ENCODE measurements at places on chromosomes 4 and X. TPM values are rescaled to one million over a fixed set of nuclear protein-coding genes. Genes with fewer than 3 reads are reported as not detected.

DNA sequence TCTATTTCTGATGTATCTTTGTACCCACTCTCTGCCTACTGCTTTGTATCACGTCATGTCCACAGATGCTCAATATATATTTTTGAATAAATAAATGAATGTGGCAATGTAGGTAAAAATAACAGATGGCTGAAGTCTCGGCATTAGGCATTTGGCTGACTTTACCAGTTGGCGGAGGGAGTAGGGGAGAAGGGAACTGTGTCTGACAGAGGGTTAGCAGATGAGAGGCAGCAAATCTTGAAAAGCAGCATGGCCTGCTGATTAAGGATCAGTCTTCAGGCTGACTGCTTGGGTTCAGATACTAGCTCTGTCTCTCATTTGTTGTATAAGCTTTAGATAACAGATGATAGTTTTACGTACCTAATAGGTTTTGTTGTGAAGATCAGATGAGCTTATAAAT, 31.9 kb upstream of the RASGEF1B start:
- DNase-seq, result no peak

- DNase-seq, result no peak
Observed at GRCh38 chr4:139841464-139842195, 176.0 kb downstream of the MGST2 start.

DNA sequence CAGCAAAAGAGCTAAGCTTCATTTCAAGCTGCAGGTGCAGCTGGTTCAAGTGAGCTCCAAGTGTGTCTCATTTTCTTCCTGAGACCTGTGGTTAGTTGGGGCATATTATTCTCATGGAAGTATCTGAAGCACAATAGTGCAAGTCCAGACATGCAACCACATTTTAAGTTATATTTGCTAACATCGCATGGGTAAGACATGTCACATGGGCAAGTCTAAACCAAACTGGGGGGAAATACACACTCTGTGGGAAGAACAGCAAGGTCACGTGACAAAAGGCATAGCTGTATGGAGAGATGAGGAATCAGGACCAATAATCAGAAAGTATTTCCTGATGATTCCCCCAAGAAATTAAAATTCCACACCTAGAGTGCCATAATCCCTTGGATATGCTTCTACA, 94.9 kb upstream of the NDP start:
- DNase-seq, result no peak

DNA sequence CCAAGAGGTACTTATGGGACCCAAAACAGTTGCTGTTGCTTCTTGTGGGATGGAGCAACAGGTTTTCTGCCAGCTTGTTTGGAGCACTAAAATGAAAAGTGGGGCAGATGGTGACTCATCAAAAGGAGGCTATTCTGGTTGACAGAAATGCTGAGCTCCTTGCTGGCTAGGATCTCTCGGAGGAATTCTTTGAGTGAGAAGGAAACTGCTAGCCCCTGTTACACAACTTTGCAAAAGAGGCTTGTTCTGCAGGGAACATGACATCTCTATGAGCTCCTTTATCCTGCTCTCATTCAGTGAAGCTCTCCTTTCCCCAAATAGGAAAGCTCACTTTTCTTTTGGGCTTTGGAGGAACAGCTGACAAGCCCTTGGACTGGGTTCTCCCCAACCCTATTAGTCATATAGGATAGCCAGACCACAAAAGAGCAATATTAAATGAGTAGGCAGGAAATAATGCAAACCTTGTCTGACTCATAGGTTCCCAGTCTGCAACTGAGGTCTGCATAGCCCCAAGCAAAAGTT, 108.3 kb downstream of the CDS1 start:
- DNase-seq, result no peak

- DNase-seq, result no peak
Observed at GRCh38 chrX:46574774-46575381, 1.3 kb downstream of the CHST7 start.

DNA sequence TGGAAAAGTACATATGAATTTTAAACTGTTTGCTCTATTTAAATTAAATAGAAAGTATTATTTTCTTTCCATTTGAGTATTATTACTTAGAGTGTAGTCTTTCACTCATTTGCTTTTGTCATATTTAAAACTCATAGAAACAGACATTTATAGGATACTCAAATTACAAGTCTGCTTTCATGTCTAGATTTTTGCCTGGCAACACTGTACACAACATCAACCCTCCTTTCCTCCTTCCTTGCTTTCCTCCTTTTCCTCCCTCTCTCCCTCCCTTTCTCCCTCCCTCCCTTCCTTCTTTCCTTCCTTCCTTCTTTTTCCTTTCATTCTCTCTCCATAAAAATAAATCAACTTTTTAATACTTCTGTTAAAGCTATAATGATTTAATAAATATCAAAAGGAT, 2361.2 kb downstream of the ARAP2 start:
- DNase-seq, result no peak

- DNase-seq, result no peak
Observed at GRCh38 chrX:47849778-47850177, 13.1 kb downstream of the ZNF81 start.

DNA sequence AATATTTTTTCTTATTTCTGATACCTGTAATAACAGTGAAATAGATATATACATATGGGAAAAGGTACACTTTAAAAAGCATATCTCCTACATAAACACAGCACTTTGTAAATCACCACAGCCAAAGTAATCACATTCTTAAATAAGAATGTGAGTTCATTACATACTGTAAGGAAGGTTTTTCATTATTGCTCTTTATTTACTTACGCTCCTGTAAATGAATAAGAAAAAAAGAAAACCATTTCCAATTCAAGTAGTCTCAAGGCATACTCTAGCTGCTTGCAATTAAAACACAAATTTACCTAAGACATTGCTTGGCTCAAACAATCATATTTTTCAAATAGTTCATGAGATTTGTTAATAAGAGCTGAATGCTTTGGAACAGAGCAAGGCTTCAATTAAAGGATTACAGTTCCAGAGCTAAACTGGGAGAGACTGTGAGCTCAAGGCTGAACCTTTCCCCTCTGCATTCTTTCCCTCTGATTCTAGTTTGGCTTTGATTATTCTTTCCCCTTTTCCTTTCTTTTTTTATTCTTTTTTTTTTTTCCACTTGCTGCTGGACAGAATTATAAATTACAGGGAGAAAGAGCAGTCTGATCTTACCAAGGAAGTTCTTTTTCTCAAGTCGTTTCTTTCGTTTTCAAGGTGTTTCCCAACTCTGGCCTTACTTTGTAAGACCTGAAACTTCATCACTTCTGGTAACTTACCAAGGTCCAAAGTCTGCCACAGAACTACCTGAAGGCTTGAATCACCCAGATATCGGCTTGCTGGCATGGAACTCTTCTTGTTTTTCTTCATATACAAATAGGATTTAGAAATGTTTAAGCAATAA, 278.3 kb downstream of the INPP4B start:
- DNase-seq, result no peak

DNA sequence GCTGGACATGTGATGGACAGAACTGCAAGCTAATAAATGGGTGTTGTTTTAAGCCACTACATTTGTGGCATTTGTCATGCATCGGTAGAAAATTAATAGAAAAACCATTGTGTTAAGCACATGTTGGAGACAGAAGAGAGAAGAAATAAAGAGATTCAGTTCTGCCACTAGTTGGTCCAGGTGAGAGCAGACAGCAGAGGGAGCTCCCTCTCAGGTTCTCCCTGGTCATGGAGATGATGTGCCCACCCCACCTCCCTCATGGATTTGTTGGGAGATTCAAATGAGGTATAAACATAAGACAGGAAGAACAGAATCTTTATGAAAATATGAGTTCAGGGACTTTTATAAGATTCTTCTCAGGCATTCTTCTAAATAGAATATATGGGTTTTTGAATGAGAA, 36.8 kb upstream of the OCIAD2 start:
- no peak for DNase-seq

GRCh38 chrX:23483396-23483795, 148.7 kb downstream of the PTCHD1 start:
- no peak for DNase-seq

- no peak for DNase-seq
Observed at GRCh38 chrX:72045552-72046277, 86.0 kb downstream of the RTL5 start.

DNA sequence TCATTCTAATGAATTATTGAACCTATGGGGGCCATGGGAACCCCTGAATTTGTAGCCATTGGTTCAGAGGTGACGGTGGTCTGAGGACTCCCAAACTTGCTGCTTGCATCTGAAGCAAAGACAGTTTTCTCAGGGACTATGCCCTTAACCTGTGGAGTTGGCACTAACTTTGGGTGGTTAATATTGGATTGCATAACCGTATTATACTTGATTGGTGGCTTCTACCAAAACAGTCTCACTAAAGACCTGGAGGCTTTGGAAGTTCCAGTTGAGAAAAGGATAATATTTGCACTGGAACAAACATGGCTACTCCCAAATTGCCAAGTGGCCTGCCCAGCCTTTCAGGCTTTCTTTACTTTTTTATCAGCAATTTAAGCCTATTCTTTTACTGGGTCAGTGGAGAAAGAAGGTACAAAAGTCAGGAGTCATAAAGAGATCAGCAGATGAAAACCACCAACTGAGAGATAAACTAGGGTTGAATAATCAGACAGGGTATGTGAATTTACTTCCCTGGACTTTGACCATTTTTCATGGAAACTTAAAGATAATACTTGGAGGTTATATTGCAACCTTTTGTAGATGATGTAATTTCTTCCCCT, 7.9 kb upstream of the KLHL8 start:
- DNase-seq, result no peak

DNA sequence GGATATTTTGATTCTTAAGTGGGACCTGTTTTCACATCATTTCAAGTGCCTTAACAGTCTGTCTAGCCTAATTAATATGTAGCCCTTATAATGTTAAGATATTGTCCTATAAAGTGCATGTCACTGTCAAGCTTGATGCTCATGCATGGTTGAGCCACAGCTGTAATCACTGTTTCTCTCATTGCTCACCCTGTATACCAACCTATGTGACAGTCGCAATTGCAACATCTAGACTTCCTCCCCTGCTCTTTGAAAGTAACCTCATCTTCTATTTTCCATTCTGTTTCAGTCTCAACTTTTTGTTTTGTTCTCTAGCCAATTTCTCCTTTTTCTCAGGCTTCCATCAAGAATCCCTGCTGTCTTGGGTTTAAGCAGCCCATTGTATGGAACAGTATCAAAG, 24.4 kb upstream of the MSL3 start:
- DNase-seq, result no peak

DNA sequence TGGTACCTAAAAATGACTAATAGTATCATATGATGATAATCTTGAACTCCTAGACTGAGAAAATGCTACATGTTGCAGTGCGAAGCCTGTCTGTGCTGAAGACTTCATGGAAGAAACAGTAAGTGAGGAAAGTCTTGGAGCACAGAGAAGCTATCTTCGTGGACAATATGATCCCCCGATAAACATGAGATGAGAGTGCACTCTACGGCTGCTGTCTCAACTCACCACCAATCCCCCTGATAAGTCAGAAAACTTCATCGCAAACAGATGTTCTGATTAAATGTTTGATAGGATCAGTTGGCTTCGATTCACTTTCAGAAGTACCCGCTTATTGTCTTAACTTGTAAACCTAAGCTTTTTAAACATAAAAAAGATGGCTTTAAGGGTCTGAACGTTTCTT, 130.2 kb downstream of the ELOVL6 start:
- DNase-seq, result no peak

DNA sequence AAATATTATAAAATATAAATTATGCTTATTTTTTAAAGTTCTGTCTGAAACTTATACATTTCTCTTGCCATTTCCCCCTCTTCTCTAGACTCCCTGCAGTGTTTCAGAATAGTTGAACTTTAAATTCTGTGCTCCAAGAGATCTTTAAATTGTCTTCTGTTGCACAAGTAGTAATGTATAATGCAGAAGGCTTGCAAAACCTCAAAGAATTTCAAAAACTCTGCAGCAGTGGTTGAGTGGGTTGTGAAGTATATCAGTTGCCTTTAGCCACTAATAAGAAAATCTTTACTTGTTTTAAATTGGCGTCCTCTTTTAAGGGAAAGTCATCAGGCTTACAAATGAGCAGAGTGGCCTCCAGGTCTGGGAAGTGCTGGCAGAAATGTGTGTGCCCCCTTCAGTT, 1153.3 kb upstream of the PABPC4L start:
- DNase-seq, result no peak

- no peak for DNase-seq
Observed at GRCh38 chr4:172978848-172979247, 189.8 kb upstream of the GALNT7 start.

DNA sequence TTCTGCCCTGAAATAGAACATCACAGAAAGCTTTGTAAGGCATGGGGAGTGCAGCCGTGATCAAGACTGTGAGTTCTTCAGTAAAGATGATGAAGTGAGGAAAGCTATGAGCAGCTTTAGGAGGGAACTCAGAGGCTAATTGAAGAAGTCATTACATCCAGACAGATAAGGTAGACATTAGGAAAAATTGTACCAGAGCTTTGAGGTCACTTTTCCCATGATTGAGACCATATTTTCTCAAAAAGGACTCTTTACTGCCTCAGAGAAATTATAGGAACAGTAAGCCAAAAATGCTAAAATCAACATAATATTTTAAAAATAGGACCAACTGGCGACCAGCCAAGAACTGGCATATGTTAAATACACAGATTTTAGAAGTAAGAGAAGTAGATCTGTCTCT, 11.2 kb downstream of the CHST7 start:
- no peak for DNase-seq

DNA sequence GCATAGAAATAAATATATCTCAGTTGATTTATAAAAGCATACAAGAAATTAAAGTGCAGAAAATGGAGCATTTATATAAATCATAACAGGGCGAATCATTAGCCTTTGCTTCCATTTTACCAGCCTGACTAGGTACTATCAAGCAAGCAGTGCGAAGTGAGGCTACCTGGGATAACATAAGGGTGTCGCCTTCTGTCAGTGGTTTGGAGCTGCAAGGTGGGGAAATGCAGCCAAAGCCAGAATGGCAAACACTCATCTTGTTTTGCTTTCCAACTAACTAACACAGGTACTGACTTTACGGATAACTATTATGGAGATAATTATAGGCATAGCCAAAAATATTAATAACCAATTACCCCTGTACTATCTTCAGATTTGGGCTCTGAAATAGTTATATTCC, 1459.8 kb downstream of the RAPGEF2 start:
- no peak for DNase-seq

DNA sequence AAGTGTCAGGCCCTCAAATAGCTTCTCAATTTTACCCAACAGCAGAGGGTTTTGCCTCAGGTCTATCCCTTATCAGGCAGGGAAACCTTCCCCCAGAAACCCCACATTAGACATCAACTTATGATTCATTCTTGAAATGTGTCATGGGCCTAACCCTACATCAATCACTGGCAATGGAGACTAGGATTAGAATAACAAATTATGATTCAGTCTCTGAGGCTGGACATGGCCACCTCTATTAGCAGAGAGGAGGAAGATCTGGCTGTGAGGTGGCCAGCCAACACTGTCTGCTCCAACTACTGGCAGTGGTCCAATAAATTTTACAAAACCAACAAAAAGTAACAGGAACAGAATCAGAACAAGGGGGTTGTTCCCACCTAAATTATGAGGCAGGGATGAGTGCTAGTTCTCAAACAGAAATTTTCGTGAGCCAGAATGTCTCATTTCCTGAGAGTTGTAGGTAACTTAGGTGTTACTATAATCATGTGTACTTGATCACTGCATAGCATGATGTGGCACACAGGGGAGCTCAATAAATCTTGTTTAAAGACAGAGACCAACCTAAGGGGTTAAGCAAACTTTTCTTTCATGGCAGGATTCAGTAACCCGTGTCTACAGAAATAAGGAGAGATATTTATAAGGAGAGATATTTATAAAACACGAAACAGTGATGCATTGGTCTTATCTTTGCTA, 126.8 kb downstream of the NFKB1 start:
- DNase-seq, result no peak

Gene UNC5C
- 1.8 TPM for total RNA-seq

Gene RNF175
- total RNA-seq, result 0.23 TPM

Gene PPBP
- 1.5 TPM for total RNA-seq

Gene SHISA3
- total RNA-seq, result 1.6 TPM

Gene PGAM4
- total RNA-seq, result not detected

Gene MECP2
- 35.0 TPM for total RNA-seq

Gene WDR1
- total RNA-seq, result 155 TPM

Gene CPLX1
- 2.1 TPM for total RNA-seq

Measured in heart right ventricle (tissue), 16 donors.